ENCODE measurements at places on chromosomes 5 and 9. TPM values are rescaled to one million over a fixed set of nuclear protein-coding genes. Genes with fewer than 3 reads are reported as not detected.

Gene COL15A1
- under 0.01 TPM for total RNA-seq

Gene FLT4
- under 0.01 TPM for total RNA-seq

Gene PLAC8L1
- total RNA-seq = 0.53 TPM

- DNase-seq = no peak
Observed at GRCh38 chr5:10374046-10375022, 20.8 kb downstream of the MARCHF6 start.

GRCh38 chr9:13911473-13911872 is 402.5 kb downstream of the NFIB start:
- DNase-seq = no peak

Measured in bronchial epithelial cell (primary cell).